Activated CD4-positive, alpha-beta T cell treated with anti-CD3 and anti-CD28 coated beads for 36 hours (primary cell): ENCODE measurements at places on chromosomes 16 and 17. TPM values are rescaled to one million over a fixed set of nuclear protein-coding genes. Genes with fewer than 3 reads are reported as not detected.

XPO6 gene
- total RNA-seq: 368 TPM

HEATR9 gene
- not detected for total RNA-seq

PLA2G10 gene
- not detected for total RNA-seq

KRTAP9-9 gene
- total RNA-seq: not detected

MMP28 gene
- not detected for total RNA-seq

DNA sequence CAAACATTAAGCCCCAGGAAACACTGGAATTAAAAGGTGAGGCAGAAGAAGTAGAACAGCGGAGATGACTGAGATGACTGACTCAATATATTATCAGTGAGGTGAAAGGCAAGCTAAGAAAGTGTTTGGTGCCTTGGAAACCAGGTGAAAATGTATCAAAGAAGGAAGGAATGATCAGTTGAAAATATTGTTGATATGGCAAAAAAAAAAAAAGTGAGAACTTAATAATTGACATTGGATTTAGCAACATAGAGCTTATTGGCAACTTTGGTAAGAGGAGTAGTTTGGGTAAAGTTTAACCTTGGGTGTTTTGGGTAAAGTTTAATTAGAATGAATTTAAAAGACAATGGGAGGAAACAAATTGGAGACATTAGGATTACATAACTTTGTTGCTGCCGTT lies 127.7 kb upstream of the MYOCD start:
- no peak for DNase-seq

DNA sequence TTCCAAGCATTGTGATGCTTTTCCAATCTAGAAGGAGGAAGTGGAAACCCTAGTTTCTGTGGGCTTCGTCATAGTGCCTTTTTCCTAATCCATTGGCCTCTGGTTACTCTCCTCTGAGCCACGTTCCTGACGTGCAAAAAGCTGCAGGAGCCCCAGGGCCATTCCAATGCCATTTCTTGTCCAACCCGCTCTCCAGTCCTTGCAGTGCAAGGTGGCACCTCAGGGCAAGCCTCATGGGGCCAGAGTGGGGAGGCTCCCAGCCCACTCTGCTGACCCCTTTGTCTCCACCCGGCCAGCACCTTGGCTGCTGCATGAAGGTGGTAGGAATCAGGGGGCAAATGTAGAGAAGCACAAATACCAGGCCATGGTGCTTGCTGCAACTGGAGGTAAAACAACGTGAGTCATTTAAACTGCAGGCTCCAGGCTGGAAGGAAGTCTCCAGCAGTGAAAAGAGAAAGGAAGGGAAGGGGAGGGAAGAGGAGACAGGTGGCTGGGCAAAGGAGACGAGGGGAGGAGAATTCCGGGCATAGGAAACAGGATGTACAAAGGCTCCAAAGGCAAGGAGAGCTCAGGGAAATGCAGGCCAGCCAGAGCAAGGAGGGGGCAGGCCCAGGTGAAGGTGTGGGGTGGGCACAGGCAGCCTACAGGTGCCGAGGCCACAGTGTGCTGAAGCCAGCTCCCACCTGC lies 168.2 kb upstream of the TNRC6C start:
- DNase-seq: no peak

- DNase-seq: no peak
These were observed 7.9 kb downstream of the ERI2 start for GRCh38 chr16:20798364-20798763.

GRCh38 chr16:57297856-57298255 lies 13.4 kb upstream of the PLLP start:
- peak; percentile 46 for DNase-seq

GRCh38 chr17:32926183-32926582 lies 1.8 kb upstream of the TMEM98 start:
- no peak for DNase-seq

DNA sequence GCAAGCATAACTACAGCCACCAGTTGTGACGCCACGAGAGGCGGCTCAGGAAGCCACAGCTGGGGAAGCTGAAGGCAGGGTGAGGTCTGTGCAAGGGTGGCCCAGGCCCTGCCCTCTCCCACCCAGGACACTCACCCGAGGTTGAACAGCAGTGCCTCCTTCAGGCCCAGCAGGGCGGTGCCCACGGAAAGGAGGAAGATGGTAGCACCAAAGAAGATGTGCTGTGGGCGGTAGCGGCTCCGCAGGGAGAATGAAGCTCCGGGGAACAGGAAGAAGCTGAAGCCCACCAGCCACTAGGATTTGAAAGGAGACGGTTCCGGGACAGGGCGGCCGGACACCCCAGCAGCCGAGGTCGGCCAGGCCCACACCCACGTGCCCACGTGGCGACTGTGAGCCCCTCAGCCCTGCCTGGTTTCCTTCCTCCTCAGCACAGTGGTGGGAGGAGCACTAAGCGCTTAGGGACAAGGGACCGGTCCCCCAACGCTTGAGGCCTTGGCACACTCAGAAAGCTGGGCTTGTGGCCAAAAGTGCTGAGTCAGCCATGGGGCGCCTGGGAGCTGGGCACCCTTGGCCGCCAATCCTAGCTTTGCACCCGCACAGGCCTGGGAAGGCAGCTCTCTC lies 11.0 kb downstream of the CYB561 start:
- DNase-seq: peak; percentile 46

GRCh38 chr16:19885451-19886072 lies 914 bp upstream of the GPRC5B start:
- DNase-seq: peak; percentile 18

DNA sequence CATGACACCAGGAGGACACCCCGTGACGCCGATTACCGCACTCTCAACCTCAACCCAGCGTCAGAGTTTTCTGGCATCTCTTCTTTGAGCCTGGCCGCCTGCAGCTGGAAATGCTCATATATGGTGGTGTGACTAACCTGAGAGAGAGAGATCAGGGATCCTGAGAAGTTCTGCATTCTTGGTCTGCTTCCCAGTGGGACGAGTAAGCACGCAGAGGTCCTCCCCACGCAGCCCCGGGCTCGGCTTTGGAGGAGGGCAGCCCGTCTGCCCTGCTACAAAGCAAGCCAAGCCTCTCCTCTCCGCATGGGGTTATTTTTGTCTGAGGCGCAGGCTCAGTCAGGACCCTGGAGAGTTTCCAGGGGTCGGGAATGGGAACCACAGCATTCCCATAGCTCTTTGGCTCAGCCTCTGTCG lies 16.5 kb downstream of the CRISPLD2 start:
- no peak for DNase-seq

DNA sequence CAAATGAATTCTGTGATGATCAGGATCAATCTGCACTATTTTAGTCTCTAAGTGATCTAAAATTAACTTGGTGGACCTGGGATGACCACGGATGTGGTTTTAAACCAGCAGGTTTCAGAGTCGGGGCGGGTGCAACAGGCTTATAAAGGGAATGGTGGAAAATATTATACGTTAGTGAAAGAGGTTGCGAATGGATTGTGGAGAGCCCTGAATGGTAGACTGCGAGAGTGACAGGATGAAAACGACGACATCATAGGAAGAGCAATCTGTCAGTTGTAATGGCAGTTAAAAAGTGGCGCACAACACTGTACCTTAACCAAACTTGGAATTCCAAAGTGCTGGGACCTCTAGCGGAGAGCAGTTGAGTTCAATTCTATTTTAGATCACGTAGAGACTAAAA lies 1.2 kb upstream of the CYB5B start:
- DNase-seq: no peak

DNA sequence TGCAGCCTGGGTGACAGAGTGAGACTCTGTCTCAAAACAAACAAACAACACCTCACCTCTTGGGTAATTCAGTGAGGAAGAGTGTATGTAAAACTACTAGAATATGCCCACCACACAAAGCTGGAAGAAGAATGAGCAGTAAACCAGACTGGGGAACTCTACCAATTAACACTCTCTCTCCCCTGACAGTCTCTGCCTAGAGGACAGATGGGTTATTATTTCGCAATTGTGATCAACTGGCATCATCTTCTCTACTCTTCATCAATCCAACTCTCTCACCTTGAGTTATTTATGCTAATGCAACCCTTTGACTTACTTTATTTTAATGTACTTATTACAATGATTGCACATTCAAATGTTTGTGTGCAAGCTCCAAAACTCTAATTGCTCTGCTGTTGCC lies 205.6 kb downstream of the XYLT1 start:
- no peak for DNase-seq

- DNase-seq: peak; percentile 63
These were observed 2.5 kb downstream of the TBX21 start for GRCh38 chr17:47735536-47736011.

- DNase-seq: no peak
These were observed 44.6 kb downstream of the SOX8 start for GRCh38 chr16:1026057-1026783.
